Fibroblast of villous mesenchyme (primary cell): ENCODE measurements at places on chromosomes 2 and 18.

DNA sequence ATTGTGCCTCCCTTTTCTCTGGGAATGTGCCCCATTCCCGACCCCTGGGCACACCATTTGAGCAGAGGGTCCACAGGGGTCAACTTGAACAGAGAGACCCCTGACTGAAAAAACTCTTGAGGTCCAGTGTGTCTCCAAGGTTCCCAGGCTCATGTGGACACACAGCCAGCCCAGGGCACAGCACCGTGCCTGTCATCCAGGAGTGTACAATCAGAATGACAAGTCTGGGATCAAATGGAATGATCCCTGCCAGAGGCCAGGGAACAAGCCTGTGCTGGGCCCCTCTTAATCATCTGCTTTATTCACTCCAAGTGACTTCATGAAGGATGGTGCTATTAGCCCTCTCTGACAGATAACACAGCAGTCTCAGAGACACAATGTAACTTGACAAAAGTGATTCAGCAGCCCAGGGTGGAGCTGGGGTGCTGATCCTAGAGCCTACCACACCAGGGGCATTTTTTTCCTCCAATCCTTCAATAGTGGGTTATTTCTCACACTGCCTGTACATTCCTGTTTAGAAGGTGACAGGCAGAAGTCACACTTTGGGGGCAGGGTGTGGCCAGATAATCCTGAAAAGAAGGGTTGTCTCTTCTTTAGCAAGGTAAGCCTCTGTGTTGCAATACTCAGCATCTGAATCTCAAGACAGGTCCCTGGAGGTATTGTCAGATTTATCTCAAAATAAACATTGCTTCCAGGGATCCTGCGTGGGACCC lies 84.0 kb upstream of the TMEM200C start:
- no peak for DNase-seq

- DNase-seq = no peak
Observed at GRCh38 chr2:100408104-100408503, 9.4 kb downstream of the CHST10 start.

GRCh38 chr2:208266553-208266893 lies 468 bp downstream of the PIKFYVE start:
- peak; percentile 49 for DNase-seq

DNA sequence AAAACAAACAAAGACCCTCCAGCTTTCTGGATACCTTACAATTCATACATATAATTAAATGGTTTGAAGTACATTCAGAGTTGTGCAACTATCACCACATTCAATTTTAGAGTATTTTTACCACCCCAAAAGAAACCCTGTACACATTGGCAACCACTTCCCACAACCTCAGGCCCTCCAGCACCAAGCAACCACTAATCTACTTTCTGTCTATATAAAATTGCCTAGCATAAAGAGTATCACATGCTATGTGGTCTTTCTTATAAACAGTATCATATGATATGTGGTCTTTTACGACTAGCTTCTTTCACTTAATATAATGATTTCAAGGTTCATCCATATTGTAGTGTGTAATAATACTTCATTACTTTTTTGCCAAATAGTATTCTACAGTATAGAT lies 7.3 kb downstream of the IER3IP1 start:
- DNase-seq = no peak

- no peak for DNase-seq
Observed at GRCh38 chr2:134454931-134455330, 201.1 kb downstream of the MGAT5 start.

DNA sequence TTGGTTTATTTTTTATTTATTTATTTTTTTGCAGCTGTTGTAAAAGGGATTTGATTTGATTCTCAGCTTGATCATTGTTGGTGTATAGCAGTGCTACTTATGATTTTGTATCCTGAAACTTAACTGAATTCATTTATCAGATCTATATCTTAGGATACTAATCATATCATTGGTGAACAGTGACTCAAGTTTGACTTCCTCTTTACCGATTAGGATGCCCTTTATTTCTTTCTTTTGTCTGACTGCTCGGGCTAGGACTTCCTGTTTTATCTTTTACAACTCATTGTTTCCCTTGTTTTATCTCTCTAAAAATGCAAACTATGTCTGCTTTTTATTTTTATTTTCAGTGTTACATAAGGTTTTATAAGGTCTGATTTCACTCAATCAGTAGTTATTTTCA lies 23.6 kb downstream of the SP100 start:
- no peak for DNase-seq

- no peak for DNase-seq
Observed at GRCh38 chr18:38019292-38019691, 453.7 kb upstream of the CELF4 start.

DNA sequence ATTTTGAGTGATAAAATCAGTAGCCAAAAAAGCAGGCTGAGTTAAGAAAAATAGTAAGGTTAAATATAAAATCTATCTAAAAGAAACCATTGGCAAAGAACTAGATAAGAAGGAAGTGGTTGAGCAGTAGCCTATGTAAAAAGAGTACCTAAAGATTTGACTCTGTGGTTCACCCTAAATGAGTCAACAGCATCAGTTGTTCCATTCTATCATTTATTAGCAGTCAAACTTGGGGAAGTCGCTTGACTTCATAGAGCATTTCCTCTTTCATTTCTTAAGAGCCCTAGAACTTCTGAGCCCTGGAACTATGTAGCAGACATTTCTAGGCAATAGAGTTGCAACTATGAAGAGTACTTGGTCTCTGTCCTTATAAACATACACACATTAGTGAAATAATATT lies 381.7 kb downstream of the NUP35 start:
- DNase-seq = no peak

DNA sequence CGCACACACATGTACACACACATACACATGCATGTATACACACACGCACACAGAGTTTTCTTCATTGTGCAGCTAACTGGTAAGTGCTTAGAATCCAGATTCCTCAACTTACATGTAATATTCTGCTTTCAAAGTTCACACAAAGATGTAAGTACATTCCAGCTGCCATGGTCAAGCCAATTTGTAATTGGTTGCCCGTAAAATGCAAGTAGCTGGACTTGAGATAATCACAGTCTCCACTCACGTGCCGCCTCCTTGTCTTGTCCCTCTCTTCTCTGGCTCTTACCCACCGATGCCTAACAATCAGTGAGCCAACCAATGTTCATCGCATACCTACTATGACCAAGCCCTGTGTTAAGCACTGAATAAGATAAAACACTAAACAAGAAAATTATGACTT lies 77.8 kb downstream of the SOCS6 start:
- DNase-seq = peak; percentile 33

DNA sequence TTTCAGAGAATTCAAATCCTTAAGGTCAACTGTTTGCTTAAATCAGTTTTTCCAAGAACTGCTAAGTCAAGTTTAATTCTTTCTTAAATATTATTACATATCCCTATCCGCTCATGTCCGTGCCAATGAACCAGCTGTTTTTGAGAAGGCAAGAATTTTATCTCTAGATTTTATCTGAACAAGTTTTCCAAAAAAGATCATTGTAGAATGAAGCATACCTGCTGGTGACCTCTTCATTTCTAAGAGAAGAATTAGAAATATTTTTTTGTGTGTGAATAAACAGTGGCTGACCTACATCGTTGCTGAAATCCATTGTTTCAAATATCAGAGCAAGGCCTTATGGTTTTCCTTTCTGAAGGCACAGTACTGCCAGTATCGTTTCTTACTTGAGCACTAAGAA lies 58.4 kb upstream of the RND3 start:
- DNase-seq = no peak

DNA sequence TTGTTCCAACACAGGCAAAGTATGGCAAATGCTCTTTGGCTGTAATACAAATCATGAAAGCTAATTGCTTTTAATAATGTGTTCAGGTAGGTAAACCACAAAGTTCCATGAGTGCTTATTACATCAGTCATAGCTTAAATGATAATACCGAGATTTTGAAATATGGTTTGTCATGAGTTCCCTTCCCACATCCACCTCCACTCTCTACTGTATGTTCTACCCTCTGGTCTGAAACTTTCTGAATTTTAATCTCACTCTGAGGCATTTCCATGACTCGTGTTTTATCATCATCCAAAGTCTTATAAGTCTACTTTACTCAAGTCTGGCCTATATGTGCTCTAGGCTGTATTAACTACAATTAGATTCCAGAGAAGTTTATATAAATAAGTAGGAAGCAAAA lies 354.8 kb downstream of the AKAIN1 start:
- no peak for DNase-seq

- no peak for DNase-seq
Observed at GRCh38 chr2:142675398-142675797, 202.1 kb upstream of the KYNU start.

- DNase-seq = no peak
Observed at GRCh38 chr2:230589497-230590015, 123.1 kb upstream of the CAB39 start.

- DNase-seq = no peak
Observed at GRCh38 chr2:68877079-68877772, 6.0 kb upstream of the BMP10 start.

GRCh38 chr2:100820273-100820522 lies 259 bp downstream of the NPAS2 start:
- DNase-seq = no peak

DNA sequence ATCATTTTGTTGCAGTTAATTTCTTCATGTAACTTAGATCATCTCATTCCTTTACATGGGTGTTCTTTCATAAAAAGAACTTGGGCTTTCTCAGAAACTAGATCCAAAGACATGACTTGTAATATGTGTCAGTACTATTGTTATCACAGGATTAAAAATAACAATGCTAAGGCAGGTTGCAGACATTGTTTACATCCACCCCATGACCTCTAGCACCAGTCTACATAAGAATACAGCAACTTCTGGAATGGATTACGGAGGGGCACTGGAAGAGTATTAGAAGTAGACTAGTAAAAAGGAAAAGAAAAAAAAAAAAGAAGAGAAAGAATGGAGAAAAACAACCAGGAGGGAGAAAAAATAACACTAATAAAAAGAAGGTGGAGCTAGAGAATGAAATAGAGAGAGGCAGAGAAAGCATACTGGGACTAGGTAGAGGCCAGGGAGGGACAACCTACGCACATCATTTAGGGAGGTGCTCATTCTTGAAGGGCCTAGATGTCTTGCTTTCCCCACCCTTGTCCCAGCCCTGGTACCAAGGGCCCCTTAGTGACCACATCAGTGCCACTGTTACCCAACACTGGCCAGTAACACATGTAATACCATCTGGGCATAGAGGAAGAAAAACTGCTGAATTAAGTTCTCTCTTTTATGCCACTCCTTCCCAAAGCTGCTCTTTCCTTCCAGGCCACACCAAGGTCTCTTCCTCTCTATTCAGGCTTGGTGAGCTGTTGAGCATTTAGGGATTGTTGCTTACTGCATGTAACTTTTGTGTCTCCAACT lies 70.6 kb upstream of the KLF7 start:
- DNase-seq = no peak

- no peak for DNase-seq
Observed at GRCh38 chr2:118510807-118511206, 336.6 kb downstream of the EN1 start.

- DNase-seq = peak; percentile 17
Observed at GRCh38 chr2:182594286-182594685, 121.8 kb upstream of the DNAJC10 start.

GRCh38 chr2:40374543-40375240 lies 77.2 kb downstream of the SLC8A1 start:
- no peak for DNase-seq

- peak; percentile 47 for DNase-seq
Observed at GRCh38 chr2:102473020-102473419, at the start of gene SLC9A4. SLC9A4 (plus strand) TSS chr2:102473226; CDS start chr2:102473760, 534 bp downstream.

DNA sequence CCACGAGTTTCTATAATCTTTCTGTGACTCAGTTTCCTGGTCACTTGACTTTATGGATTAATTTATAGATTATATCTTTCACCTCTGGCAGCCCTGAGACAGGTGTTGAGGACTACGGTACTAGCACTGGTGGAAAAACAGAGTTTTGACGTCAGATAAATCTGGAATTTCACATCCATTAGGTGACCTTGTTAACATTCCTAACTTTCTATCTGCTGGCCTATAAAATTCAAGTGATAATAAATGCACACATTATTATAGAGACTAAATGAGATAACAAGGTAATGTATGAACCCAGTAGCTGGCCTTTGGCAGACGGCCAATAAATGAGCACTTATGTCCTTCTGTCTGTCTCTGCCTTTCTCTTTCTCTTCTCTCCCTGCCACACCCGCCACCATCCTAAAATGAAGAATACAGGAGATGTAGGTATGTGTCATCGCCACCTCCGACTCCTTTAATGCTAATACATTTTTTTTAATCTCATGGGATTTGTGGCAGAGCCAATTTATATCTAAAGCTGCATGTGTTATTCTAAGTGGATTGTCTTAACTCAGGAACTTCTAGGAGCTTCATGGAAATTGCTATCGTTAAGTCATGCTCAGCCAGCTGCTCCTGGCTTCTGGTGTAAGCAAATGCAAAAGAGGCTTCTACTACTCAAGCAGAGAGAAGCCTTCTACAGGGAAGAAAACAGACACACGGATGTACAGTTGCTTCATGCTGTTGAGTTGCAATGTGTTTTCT lies 2.3 kb downstream of the TM4SF20 start:
- peak; percentile 36 for DNase-seq

GRCh38 chr2:200761266-200761665 lies 50.4 kb upstream of the BZW1 start:
- DNase-seq = peak; percentile 53
